ENCODE measurements at places on chromosomes 7 and 10. TPM values are rescaled to one million over a fixed set of nuclear protein-coding genes. Genes with fewer than 3 reads are reported as not detected.

DNA sequence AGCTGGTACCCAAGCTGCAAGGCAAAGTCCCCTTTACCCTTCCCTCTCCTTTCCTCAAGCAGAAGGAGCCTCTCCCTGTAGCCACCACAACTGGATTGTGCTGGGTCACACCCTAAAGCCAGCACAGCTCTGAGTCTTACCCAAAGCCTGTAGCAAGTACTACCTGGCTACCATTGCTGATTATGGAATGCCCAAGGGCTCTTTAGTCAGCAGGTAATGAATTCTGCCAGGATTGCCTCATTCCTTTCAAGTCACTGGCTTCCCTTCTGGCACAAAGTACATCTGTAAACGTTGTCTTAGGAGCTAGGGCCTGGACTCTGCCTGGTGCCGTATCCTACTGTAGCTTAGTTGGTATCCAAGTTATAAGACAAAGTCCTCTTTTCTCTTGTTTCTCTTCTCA, 52.0 kb downstream of the FAS start:
- H3K27ac ChIP-seq: no peak overlapping the region
- H3K36me3 ChIP-seq: no peaks in the 10 kb centered on the region
- H3K4me3 ChIP-seq: no peak overlapping the region
- no peaks in the 10 kb centered on the region for H3K4me1 ChIP-seq
- DNase-seq: no peak

DNA sequence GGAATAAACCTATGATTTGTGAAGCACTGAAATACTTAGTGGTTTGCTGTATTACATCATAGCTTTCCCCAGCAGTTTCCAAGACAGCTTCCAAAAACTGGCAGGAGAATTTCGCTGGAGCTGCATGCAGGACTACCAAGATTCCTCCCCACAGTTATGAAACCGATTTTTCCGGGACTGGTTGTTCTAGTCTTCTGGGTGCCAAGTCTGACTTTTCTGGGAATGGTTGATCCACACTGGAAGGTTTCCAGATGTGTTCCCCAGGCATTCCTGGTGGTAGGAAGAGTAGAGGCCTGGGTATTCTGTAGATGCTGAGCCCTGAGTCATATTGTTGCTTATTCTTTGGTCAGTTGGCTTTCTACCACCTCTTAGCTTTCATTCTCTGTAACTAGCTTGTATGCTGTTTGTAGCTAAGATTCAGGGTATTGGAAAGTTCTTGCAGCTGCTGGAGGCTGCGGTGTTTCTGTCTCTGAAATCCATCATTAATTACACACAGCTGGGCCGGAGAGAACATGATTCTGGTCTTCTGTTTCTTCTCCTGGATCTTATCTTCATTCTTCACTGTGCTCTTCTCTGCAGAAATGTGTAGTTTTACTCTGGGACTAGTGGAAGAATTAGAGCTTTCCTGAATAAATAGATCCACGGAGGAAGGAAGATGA, 6.3 kb downstream of the ABCC2 start:
- no peak overlapping the region for H3K27ac ChIP-seq
- H3K4me1 ChIP-seq: no peaks in the 10 kb centered on the region
- H3K27me3 ChIP-seq: no peaks in the 10 kb centered on the region
- peaks cover 5% of the 10 kb centered on the region for H3K36me3 ChIP-seq
- no peak for DNase-seq

DNA sequence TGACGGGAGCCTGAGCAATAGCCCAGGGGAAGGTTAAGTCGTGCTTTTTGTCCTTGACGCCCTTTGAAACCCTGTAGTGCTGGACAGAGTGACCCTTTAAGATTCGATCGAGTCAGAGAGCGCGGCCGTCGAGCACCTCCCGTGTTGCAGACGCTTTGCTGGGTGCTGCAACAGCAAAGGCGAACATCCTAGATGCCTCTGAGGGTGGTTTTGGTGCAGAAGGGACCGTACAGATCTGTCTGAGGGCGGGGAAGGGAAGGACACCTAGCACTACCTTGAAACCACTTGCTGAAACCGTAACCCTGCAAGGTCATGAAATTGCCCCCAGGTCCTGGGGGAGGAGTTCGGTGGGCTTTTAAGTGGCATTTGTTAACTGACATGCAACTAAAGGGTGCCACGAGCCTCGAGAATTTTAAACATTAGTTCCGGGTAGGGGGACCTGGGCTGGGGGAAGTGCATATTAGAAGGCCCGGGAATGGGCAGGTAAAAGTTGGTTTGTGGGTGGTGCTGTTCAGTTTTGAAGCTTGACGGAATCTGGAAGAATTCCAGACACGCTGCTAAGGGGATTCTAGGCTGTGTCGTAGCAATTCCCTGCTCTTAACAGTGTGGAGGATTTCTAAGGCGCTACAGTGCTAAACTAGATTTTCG, 786 bp downstream of the ATP5F1C start:
- no peak for DNase-seq
- H3K4me1 ChIP-seq: peaks cover 50% of the 10 kb centered on the region
- H3K27ac ChIP-seq: no peak overlapping the region
- H3K36me3 ChIP-seq: peaks cover 40% of the 10 kb centered on the region

- H3K36me3 ChIP-seq: peaks cover 30% of the 10 kb centered on the region
- no peaks in the 10 kb centered on the region for H3K27me3 ChIP-seq
- DNase-seq: no peak
- peaks cover 21% of the 10 kb centered on the region for H3K4me1 ChIP-seq
- peak overlapping the region; percentile 93 for H3K27ac ChIP-seq
- H3K4me3 ChIP-seq: peak overlapping the region; percentile 91
Measured at GRCh38 chr10:112184052-112184371, 447 bp upstream of the GPAM start.

Gene PNLIPRP2
- total RNA-seq: not detected

Measured in activated B cell treated with CpG ODN at 0.5 μM for 24 hours (primary cell).